Activated T-helper 1 cell treated with anti-CD3 and anti-CD28 coated beads, Interleukin-12 subunit alpha, Interleukin-12 subunit beta, Interleukin-2, Interleukin-4 antibody, amounts not matched to agents 30 ng/mL and 10 ng/mL and 1 ng/mL, durations not matched to agents 14 hours and 24 hours and 36 hours (primary cell): ENCODE measurements at places on chromosomes 12 and 14. TPM values are rescaled to one million over a fixed set of nuclear protein-coding genes. Genes with fewer than 3 reads are reported as not detected.

PLA2G1B gene
- total RNA-seq, result not detected in 2 replicates

LBHD2 gene
- total RNA-seq, result not detected in 2 replicates

LPAR5 gene
- total RNA-seq, result 2.8 and 3.1 TPM in 2 replicates

RNASE1 gene
- not detected in 2 replicates for total RNA-seq

STON2 gene
- 0.44 and 0.47 TPM in 2 replicates for total RNA-seq

RTL1 gene
- not detected in 2 replicates for total RNA-seq
